ENCODE measurements at places on chromosomes 13 and 19.

DNA sequence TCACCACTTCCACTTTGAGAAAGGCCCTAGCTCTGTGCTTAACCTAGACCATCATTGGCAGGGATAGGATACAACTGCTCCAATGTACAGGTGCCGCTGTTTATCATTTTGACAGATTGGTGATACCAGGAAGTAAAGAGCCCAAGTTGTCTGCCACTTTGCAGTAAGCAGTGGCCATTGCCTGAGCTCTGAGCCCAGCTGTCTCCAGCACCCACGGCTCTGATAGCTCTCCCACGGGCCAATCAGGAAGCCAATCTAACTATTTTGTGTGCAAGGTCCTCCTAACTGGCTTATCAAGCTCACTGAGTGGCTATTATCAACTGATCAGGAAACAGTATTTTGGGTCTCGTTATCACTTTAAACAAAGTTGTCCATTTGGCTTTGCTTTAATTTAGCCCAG, 181.1 kb downstream of the DCT start:
- DNase-seq: no peak

DNA sequence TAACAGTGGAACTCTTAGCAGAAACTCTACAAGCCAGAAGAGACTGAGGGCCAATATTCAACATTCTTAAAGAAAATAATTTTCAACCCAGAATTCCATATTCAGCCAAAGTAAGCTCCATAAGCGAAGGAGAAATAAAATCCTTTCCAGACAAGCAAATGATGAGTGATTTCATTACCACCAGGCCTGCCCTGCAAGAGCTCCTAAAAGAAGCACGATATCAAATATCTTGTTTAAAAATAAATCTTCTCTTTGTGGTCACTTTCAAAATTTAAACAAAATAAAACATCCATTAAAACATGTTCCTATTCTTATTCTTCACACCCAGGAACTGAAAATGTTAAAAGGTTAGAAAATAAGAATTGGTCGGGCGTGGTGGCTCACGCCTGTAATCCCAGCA, 13.7 kb downstream of the MICU2 start:
- no peak for DNase-seq

DNA sequence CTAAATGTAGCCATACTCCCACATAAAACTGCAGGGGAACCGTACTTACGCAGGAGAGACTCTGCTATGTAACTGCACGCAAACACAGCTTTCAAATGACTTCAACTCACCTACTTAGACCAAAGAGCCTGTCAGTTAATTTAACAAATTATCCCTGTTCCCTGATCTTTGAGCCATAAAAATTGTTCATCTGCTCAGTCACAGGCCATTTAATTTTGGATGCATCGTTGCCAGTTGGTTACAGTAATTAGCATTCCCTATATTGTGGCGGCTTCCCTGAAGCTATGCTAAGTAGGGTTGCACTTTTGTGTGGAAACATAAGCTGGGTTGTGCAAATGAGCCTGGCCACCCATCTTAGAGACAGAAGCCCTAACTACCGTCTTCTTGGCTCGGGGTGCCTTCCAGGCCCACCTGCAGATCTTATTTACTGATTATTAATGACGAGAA, 21.2 kb upstream of the OBI1 start:
- DNase-seq: no peak

DNA sequence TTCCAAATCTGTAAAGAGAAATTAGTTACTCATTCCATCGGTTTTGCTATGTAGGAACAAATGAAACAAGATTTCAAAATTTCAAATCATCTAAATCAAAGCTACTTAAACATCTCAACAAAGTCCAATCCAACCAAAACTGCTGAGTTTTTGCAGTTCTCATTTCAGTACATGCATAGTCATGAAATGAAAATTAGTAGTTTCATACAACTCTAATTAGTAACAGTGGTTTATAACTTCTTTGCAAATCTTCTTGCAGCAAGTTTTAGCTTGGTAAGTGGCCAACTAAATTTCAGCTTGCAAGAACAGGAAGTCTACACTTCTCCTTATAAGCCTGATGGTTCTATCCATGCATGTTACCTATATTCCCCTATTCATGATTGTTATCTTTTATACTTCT, 75.6 kb downstream of the SPRY2 start:
- no peak for DNase-seq

DNA sequence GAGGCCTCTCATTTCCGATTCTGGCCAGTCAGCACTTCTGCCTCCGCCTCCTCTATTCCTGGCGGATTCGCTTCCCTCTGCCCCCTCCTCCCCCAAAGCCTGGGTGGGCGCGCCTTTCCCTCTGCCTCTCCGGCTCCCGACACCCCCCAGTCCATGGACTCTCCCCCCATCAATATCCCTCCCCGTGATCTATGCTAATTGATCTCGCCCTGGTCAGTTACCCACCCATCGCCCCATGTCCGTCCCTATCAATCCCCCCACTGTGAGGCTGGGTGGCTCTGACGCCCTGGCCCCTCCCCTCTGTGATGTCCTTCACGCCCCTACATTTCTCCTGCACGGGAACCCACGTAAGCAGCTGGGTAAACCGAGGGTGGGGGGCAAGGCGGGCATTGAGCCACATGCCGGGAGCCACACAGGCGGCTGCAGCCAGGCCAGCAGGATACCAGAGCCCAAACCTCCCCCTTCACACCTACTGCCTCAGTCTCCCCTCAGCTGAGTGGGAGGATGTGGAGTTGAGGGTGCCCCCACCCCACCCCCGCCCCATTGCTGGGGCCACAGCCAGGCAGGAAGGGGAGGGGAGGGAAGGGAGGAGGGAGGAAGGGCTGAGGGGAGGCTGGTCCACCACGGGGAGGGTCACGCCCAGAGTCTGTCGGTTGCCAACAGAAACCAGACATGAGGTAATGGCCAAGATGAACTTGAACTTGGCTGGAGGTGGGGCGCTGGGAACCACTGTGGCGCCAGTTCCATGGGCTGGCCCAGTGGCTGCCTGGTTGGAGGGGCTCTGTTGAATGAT, 21.0 kb downstream of the SMIM24 start:
- no peak for DNase-seq

- no peak for DNase-seq
Observed at GRCh38 chr13:52786766-52787165, 47.1 kb upstream of the CNMD start.

GRCh38 chr13:26961890-26962615, 201.5 kb upstream of the GPR12 start:
- DNase-seq: no peak

- DNase-seq: no peak
Observed at GRCh38 chr19:47475465-47475864, 3.8 kb upstream of the SLC8A2 start.

All from stimulated activated CD4-positive, alpha-beta T cell treated with anti-CD3 and anti-CD28 coated beads, Interleukin-4, amount 100 ng/mL, for 24 hours (primary cell).